ENCODE measurements at places on chromosomes 4 and X.

DNA sequence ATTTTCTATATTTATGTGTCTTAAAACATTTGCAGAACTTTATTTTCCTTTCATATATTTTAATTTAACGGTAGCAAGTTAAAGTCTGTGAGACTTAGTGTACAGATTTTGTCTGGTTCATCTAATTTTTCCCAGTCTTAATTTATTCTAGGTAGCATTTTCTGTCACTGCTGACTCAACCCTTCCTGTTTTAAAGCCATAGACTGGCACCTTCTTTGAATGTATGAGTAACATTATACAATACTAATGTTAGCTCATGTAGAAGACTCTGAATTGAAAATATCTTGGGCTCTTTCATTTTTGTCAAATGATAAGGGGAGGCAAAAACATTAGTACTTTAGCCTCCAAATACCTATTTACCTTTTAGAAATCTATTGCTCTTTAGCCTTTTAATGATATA, 43.6 kb downstream of the BLTP1 start:
- no peak for DNase-seq

DNA sequence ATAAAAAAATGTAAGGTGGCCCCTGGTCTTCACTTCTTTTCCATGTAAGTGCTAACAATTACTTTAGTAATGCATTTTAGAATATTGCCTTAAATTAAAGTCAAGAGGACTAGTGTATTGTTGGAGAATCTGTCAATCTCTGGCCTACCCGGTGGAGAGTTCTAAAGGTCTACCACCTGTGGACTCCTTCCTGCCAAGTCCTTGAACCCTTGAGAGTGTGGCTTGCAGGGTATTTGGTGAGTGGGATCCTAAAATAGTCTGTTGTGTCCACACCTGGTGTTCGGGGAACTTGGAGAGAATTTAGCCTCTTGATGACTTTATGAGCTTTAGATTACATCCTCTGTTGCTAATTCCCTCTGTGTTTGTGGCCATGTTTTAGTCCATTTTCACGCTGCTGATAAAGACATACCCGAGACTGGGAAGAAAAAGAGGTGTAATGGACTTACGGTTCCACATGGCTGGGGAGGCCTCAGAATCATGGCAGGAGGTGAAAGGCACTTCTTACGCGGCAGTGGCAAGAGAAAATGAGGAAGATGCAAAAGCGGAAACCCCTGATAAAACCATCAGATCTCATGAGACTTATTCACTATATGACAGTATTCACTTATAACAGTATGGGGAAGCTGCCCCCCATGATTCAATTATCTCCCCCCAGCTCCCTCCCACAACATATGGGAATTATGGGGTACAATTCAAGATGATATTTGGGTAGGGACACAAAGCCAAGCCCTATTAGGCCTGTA, 23.8 kb downstream of the DDIT4L start:
- no peak for DNase-seq

- DNase-seq: no peak
Measured at GRCh38 chr4:177107288-177107921, 202.3 kb upstream of the NEIL3 start.

DNA sequence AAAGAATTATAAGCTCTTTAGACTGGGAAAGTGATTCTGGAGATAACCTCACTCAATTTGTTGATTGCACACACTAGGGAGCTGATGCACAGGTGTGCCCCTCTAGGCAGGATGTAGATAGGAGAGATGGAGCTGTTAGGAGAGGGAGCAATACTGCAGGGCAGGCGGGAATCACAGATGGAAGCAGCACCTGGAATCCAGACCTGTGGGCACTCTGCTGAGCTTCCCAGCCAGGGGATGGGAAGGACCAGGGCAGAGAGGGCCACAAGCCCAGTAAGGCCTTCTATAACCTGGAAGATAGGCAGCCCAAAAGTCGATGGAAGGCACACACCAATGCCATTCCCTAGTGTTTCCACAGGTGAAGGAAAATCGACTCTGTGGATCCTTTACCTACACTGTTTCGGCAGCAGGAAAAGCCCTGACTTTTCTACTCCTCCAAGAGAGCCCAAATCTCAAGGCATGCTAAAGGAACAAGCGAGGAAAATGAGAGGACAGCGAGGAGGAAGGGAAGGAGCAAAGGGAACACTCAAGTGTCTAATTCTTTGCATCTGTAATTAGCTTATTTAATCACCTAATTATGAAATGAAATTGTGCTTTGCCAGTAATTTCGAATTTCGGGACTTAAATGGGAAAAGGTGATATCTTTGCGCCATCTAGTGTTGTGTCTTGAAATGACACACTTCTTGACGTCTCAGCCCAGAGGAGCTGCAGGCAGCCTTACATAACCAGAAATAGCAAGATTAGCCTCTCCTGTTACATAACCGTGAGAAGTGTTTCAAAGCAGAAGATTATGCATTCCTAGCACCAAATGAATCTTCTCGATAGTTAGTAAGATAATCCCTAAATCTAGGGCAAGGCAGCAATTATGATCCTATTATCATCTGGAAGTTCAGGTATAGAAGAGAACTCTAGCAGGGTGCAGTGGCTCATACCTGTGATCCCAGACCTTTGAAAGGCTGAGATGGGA, 31.0 kb upstream of the TLR3 start:
- peak; percentile 79 for DNase-seq

- DNase-seq: no peak
Measured at GRCh38 chr4:65202165-65202852, 468.0 kb downstream of the EPHA5 start.

GRCh38 chr4:155487210-155487609, 110.4 kb upstream of the MAP9 start:
- DNase-seq: no peak

GRCh38 chr4:152382057-152382785, 153.7 kb downstream of the FBXW7 start:
- DNase-seq: no peak

- peak; percentile 20 for DNase-seq
Measured at GRCh38 chrX:137194164-137194563, 160.4 kb upstream of the GPR101 start.

DNA sequence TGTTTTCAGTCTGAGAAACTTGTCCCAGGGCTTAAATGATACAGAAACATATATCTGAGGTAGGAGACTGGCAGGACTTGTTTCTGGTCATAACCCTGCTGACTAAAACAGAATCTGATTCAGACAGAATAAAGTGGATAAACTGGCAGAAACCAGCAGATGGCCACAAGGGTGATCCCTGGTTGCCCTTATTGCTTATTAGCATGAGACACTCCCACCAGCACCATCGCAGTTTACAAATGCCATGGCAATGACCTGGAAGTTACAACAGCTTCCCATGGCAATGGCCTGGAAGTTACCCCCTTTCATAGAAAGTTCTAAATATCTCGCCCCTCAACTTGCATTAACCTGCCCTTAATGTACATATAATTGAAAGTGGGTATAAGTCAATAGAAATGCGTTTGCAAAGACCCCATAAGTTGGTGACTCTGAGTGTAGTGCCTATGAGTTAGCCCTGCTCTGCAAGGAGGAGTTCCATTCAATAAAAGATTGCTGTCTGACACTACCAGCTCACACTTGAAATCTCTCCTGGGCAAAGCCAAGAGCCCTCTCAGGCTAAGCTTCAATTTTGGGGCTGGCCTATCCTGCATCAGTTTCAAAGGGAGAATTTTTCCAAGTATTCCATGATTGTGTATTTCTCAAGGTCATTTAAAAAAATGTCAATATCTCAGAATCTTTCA, 52.9 kb upstream of the PAGE5 start:
- no peak for DNase-seq

- DNase-seq: no peak
Measured at GRCh38 chr4:76744241-76744921, 153.6 kb downstream of the SOWAHB start.

GRCh38 chr4:111666826-111667360, 478.4 kb upstream of the FAM241A start:
- DNase-seq: no peak

- no peak for DNase-seq
Measured at GRCh38 chrX:129791336-129791735, 11.6 kb downstream of the SASH3 start.

GRCh38 chr4:22237155-22237751, 278.6 kb downstream of the ADGRA3 start:
- DNase-seq: no peak

- no peak for DNase-seq
Measured at GRCh38 chr4:150216726-150217125, 138.5 kb downstream of the DCLK2 start.

- DNase-seq: no peak
Measured at GRCh38 chrX:133881007-133881406, 104.4 kb downstream of the GPC3 start.

GRCh38 chrX:71619193-71619592, 882 bp upstream of the CXCR3 start:
- DNase-seq: peak; percentile 1

DNA sequence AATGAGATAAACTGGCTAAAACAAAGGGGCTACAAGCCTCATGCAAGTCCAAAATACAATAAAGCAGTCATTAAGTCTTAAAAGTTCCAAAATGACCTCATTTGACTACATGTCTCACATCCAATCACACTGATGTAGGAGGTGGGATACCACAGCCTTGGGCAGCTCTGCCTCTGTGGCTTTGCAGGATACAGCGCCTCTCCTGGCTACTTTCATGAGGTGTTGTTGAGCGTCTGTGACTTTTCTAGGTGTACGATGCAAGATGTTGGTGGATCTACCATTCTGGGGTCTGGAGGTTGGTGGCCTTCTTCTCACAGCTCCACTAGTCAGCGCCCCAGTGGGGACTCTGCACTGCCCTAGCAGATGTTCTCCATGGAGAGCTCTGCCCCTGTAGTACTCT, 944.9 kb downstream of the TECRL start:
- no peak for DNase-seq

GRCh38 chr4:65050786-65051185, 619.5 kb downstream of the EPHA5 start:
- no peak for DNase-seq

DNA sequence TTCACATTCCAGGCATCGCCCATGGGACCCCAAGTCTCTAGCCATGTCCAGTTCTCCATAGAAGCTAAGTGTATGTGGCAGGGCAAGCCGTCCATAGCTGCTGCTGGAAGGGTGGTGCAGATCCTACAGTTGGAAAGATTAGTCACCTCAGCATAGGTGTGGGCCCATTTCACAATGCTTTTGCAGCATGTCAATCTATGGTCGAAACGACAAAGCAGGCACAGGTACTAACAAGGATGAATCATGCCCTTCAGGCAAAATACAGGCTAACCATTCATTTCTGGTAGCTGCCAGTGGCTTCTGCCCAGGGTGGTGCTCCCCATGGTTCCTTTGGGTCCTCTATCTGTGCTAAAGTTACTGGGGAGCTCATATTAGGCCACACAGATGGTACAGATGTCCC, 225.2 kb downstream of the ADGRL3 start:
- no peak for DNase-seq

- no peak for DNase-seq
Measured at GRCh38 chr4:10688022-10688421, 3.5 kb upstream of the CLNK start.

DNA sequence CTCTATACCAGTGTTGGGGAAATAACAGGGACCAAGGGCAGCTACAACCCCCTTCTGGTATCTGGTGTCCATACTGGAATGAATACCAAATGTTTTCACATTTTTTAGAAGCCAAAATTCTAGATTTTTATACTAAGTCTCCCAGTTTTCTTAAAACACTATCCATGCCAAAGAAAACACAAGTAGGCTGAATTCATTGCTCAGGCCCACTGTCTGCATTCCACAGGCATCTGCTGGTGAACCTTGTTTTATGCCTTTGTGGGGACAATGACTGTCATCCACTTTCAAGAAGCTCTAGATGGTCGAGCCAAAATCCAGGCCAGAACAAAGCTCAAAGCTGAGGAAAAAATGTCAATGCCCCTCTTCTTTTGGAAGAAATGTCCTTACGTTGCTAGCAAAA, 213.4 kb upstream of the RASGEF1B start:
- DNase-seq: no peak

- DNase-seq: no peak
Measured at GRCh38 chr4:151527699-151528098, 118.7 kb downstream of the FHIP1A start.

Data from inflammatory macrophage (primary cell).